ENCODE measurements at places on chromosomes 2 and 18.

- no peaks in the 10 kb centered on the region for H3K36me3 ChIP-seq
- no peak overlapping the region for H3K4me3 ChIP-seq
- no peaks in the 10 kb centered on the region for H3K27me3 ChIP-seq
- no peak for DNase-seq
Measured at GRCh38 chr2:15750822-15751329, 159.2 kb downstream of the DDX1 start.

- H3K36me3 ChIP-seq, result no peaks in the 10 kb centered on the region
- no peak for DNase-seq
- H3K27ac ChIP-seq, result no peak overlapping the region
- H3K4me3 ChIP-seq, result no peak overlapping the region
Measured at GRCh38 chr2:16640867-16641266, 24.8 kb downstream of the CYRIA start.

GRCh38 chr2:20061476-20061875 lies 10.0 kb upstream of the LAPTM4A start:
- DNase-seq, result no peak
- no peaks in the 10 kb centered on the region for H3K36me3 ChIP-seq
- no peaks in the 10 kb centered on the region for H3K27me3 ChIP-seq
- H3K27ac ChIP-seq, result no peak overlapping the region

- DNase-seq, result no peak
- no peak overlapping the region for H3K4me3 ChIP-seq
- H3K27ac ChIP-seq, result no peak overlapping the region
Measured at GRCh38 chr2:74617122-74617521, 31.0 kb downstream of the M1AP start.

- H3K27me3 ChIP-seq, result no peaks in the 10 kb centered on the region
- no peak for DNase-seq
Measured at GRCh38 chr18:44214396-44214795, 466.3 kb upstream of the SETBP1 start.

DNA sequence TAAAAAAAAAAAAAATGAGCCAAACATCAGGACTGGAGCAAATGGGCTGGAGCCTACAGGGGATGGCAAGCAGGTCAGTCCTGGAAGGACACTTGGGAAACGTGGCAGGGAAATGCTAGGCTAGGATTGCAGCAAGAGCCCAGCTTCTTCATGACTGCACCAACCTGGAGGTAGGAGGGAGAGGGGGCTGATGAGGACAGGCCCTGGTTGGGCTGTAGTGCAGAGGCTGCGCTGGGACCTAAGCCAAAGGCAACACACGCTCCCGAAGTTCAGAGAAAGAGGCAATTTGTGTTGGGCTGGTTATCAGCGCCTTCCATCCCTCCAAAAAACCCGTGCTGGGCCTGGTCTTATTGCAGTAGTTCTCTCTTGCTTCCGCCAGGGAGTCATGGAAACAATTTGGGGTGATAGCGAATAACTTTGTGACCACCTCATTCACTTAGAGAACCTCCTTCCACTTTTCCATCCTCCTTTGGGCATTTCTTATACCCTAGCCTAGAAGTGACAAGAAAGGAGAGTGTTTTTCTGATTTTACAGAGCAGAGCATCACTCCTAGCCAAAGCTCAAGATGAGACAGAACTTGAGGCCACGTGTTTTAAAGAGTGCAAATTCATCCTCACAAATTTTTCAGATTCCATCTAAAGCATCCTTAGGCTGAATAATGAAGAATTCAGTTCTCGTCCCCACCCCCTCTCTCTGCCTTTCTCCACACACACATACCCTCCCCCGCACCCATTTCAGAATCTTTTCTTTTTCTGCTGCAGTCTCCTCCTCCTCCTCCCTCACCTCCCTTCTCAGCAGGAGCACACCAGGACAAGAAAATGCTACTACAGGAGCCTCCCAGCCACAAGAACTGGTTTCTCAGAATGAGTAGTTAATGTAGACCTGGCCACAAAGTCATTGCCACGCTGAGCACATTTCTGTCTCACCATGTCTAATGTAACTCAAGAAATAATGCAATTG lies 82.5 kb upstream of the STPG4 start:
- H3K36me3 ChIP-seq, result no peaks in the 10 kb centered on the region
- no peak overlapping the region for H3K4me3 ChIP-seq
- H3K4me1 ChIP-seq, result no peaks in the 10 kb centered on the region
- DNase-seq, result no peak

DNA sequence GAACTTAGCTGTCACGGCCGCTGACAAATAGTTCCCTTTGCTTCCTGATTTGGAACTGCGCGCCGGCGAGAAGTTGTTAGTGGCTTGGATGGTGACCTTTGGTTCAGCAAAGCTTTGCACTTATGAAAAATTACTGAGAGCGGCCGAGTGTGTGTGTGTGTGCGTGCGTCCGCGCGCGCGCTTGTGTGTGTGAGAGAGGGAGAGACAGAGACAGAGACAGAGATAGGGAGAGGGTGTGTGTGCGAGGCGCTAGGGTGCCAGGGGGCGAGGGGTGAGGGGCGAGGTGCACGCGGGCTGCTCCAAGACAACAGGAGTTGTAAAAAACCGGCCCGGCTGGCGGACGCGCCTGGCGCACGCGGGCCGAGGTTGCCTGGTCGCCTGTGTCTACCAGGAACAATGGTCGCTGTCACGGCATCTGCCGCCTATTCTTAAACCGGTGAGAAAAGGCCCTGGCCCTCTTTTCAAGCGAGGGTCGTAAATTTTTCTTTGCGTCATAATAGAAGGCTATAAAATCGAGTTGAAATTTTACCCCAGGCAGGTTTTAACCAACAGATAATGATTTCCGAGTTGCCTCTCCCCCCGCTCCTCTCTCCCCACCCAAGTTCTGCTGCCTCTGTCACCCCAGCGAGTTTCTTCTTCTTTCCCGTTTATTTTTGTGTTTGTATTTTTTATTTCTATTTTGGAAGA lies 535 bp downstream of the HOXD3 start:
- peaks cover 82% of the 10 kb centered on the region for H3K27me3 ChIP-seq
- no peak overlapping the region for H3K4me3 ChIP-seq
- peaks cover 38% of the 10 kb centered on the region for H3K4me1 ChIP-seq
- no peak overlapping the region for H3K27ac ChIP-seq

- H3K4me1 ChIP-seq, result no peaks in the 10 kb centered on the region
- H3K27ac ChIP-seq, result no peak overlapping the region
- H3K4me3 ChIP-seq, result no peak overlapping the region
- no peak for DNase-seq
- no peaks in the 10 kb centered on the region for H3K27me3 ChIP-seq
- H3K36me3 ChIP-seq, result no peaks in the 10 kb centered on the region
Measured at GRCh38 chr18:48347756-48348326, 61.3 kb downstream of the ZBTB7C start.

GRCh38 chr2:65363879-65364666 lies 68.3 kb downstream of the SPRED2 start:
- peak overlapping the region; percentile 68 for H3K27ac ChIP-seq
- H3K36me3 ChIP-seq, result no peaks in the 10 kb centered on the region
- H3K27me3 ChIP-seq, result no peaks in the 10 kb centered on the region
- H3K4me1 ChIP-seq, result peaks cover 29% of the 10 kb centered on the region
- H3K4me3 ChIP-seq, result no peak overlapping the region
- DNase-seq, result no peak

GRCh38 chr2:45242161-45242741 lies 233.0 kb upstream of the SIX2 start:
- no peak overlapping the region for H3K4me3 ChIP-seq
- no peaks in the 10 kb centered on the region for H3K4me1 ChIP-seq
- DNase-seq, result no peak
- H3K36me3 ChIP-seq, result no peaks in the 10 kb centered on the region
- H3K27me3 ChIP-seq, result no peaks in the 10 kb centered on the region

GRCh38 chr2:201908901-201909300 lies 102.6 kb downstream of the CDK15 start:
- no peak overlapping the region for H3K4me3 ChIP-seq
- H3K36me3 ChIP-seq, result no peaks in the 10 kb centered on the region
- DNase-seq, result no peak
- no peaks in the 10 kb centered on the region for H3K4me1 ChIP-seq
- H3K27me3 ChIP-seq, result peaks cover 4% of the 10 kb centered on the region

- H3K27me3 ChIP-seq, result no peaks in the 10 kb centered on the region
- H3K27ac ChIP-seq, result no peak overlapping the region
- H3K4me1 ChIP-seq, result no peaks in the 10 kb centered on the region
- H3K36me3 ChIP-seq, result no peaks in the 10 kb centered on the region
- no peak overlapping the region for H3K4me3 ChIP-seq
Measured at GRCh38 chr2:153235516-153235915, 243.0 kb downstream of the RPRM start.

DNA sequence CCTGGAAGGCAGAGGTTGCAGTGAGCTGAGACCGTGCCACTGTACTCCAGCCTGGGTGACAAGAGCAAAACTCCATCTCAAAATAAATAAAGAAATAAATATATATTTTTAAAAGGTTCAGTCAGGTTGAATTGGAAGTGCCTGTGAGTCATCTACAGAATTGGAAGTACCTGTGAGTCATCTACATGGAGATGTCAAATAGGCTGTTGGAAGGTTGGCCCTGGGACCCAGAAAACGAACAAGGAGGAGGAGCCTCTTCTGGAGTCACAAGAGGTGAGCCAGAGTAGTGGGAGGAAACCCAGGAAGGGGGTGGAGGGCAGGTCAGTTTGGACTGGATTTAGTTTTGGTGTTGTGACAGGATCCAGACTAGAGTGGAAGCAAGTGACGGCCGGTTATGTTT lies 15.2 kb upstream of the SCYGR1 start:
- no peaks in the 10 kb centered on the region for H3K27me3 ChIP-seq
- H3K4me1 ChIP-seq, result peaks cover 12% of the 10 kb centered on the region
- no peak overlapping the region for H3K4me3 ChIP-seq
- no peak overlapping the region for H3K27ac ChIP-seq
- no peak for DNase-seq

GRCh38 chr2:211174631-211175030 lies 618.2 kb downstream of the CPS1 start:
- no peak overlapping the region for H3K27ac ChIP-seq
- no peaks in the 10 kb centered on the region for H3K4me1 ChIP-seq
- DNase-seq, result no peak
- no peak overlapping the region for H3K4me3 ChIP-seq

GRCh38 chr18:80229766-80230745 lies 17.3 kb downstream of the PARD6G start:
- H3K4me1 ChIP-seq, result no peaks in the 10 kb centered on the region
- DNase-seq, result no peak
- H3K27ac ChIP-seq, result no peak overlapping the region
- H3K4me3 ChIP-seq, result no peak overlapping the region
- H3K36me3 ChIP-seq, result no peaks in the 10 kb centered on the region

DNA sequence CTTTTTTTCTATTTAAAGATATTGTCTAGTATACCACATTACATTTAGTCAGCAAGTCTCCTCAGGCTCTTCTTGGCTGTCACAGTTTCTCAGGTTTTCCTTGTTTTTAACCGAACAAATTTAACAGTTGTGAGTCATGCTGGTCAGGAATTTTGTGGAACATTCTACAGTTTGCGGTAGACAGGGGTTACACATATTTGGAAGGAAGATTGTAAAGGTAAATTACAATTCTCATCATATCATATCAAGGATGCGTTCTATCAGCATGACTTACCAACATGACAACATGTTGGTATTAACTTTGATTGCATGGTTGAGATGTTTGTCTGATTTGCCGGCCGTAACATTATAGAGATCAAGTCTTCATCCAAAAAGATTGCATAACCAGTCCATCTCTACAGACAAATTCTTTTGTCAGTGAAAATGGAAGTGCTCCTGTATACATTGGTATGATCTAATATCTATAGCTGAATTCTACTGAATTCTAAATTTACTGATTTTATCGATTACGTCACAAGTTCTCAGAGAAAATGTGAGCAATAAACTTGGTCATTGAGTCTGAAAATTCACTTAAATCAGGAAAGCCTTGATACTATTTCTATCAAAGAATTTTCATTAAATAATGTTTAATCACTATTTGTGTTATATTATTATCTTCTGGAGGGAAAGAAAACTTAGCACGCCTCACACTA lies 664.4 kb upstream of the SLC8A1 start:
- H3K36me3 ChIP-seq, result no peaks in the 10 kb centered on the region
- no peaks in the 10 kb centered on the region for H3K4me1 ChIP-seq
- no peak overlapping the region for H3K4me3 ChIP-seq
- DNase-seq, result no peak
- no peaks in the 10 kb centered on the region for H3K27me3 ChIP-seq

GRCh38 chr2:212328136-212328535 lies 210.5 kb downstream of the ERBB4 start:
- no peaks in the 10 kb centered on the region for H3K36me3 ChIP-seq
- no peaks in the 10 kb centered on the region for H3K27me3 ChIP-seq
- no peak overlapping the region for H3K27ac ChIP-seq
- no peak overlapping the region for H3K4me3 ChIP-seq

DNA sequence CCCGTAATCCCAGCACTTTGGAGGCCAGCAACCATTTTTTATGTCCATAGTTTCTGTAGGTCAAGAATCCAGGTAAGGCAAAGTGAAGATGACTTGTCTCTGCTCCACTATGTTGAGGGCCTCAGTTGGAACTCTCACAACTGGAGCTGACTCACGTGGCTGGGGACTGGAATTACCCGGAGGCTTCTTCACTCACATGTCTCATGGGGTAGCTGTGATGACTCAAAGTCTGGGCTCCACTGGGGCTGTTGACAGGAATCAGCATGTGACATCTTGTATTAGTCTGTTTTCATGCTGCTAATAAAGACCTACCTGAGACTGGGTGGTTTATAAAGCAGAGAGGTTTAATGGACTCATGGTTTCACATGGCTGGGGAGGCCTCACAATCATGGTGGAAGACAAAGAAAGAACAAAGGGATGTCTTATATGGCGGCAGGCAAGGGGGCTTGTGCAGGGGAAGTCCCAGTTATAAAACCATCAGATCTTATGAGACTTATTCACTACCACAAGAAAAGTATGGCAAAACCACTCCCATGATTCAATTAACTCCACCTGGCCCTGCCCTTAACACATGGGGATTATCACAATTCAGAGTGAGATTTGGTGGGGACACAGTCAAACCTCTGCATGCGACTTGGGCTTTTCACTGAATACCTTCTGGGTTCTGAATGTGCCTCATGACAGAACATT lies 7.8 kb upstream of the PPP1R1C start:
- DNase-seq, result no peak
- H3K4me3 ChIP-seq, result no peak overlapping the region
- H3K4me1 ChIP-seq, result no peaks in the 10 kb centered on the region
- H3K27ac ChIP-seq, result no peak overlapping the region
- H3K27me3 ChIP-seq, result no peaks in the 10 kb centered on the region

- peaks cover 18% of the 10 kb centered on the region for H3K4me1 ChIP-seq
- H3K27ac ChIP-seq, result no peak overlapping the region
- H3K27me3 ChIP-seq, result no peaks in the 10 kb centered on the region
- H3K36me3 ChIP-seq, result no peaks in the 10 kb centered on the region
Measured at GRCh38 chr2:205725059-205725458, 42.8 kb downstream of the NRP2 start.

DNA sequence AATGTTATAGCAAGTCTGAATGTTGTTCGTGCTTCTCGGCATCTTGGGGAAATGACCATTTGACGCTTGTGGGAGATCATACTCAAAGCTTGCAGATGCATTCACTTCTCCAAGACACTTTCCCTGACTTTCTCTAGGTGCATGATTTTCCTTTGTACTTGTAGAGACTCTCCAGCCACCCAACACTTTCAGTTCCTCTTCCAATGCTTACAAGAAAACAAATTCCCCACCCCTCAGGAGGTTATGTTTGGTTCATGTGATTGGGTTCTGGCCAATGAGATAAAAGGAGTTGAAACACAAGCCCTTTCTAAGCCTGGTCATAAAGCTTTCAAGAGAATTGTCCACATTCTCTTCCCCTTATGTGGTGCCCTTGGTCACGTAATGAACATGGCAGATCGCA lies 156.3 kb downstream of the EPHA4 start:
- H3K36me3 ChIP-seq, result no peaks in the 10 kb centered on the region
- H3K27me3 ChIP-seq, result no peaks in the 10 kb centered on the region
- H3K4me3 ChIP-seq, result no peak overlapping the region
- H3K4me1 ChIP-seq, result no peaks in the 10 kb centered on the region
- DNase-seq, result no peak
